ENCODE measurements at places on chromosomes 1 and 21. TPM values are rescaled to one million over a fixed set of nuclear protein-coding genes. Genes with fewer than 3 reads are reported as not detected.

- no peak for DNase-seq
Measured at GRCh38 chr1:4935807-4936206, 281.4 kb downstream of the AJAP1 start.

DNA sequence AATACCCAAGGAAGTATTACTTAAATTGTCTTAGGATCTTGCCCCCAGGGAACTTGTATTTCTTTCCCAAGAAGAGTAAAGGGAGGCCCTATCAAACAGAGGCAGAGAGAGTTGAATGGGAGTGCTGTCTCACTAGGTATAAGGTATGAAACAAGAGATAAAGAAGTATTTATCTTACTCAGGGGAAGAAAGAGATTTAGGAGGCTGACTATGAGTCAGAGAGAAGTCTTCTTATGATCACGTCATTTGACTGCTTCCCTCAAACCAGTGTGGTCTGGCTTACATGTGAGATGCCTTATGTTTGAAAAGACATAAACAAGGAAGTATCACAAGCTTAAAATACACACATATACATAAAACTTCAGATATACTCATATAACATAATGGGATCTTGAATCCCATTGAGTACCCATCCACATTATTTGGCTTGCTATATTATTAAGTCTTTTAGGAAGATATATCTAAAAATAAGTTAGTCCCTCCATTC is 29.6 kb downstream of the DUSP10 start:
- peak; percentile 83 for DNase-seq

Gene THEM5
- not detected for total RNA-seq

DNA sequence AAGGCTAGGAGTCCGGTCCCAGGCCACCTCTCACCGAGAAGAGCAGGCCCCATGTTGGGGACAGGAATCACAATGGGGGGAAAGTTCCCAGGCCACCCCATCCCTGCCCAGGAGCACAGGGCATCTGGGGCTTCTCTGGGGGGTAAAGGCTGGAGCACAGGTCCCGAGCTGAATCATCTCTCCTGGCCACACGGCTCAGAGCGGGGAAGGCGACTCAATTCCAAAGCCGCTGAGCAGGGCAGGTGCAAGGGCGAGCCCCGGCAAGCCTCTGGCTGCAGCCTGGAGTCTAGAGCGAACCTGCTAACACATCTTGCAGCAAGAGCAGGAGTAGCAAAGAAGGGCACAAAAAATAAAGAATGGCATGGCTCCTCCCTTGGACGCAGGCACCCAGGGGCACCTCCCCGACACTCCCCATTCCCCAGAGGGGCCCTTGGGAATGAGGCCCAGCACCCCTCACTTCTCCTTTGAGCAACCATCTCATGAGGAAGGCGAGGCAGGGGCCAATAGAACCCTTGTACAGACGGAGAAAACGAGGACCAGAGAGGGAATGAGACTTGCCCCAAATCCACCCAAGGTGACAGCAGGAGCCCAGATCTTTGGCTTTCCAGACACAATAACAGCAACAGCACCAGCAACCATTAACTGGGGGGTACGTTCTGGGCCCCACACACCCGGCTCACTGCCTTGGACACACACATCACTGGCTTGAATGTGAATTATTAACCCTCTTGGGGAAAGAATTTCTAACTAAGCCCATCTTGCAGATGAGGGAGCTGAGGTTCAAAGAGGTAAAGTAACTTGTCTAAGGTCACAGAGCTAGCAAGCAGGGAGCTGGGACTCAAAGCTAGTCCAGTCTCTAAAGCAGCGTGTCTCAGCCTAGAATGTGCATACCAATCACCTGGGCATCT is 20.7 kb upstream of the ALDH4A1 start:
- no peak for DNase-seq

- no peak for DNase-seq
Measured at GRCh38 chr1:16224472-16224871, 12.0 kb upstream of the ARHGEF19 start.

All from fibroblast of the aortic adventitia (primary cell).